SW 1271 (cell line): ENCODE measurements at places on chromosomes 5 and 9.

- peak; percentile 73 for DNase-seq
Measured at GRCh38 chr5:150789943-150790611, 11.5 kb downstream of the SMIM3 start.

- DNase-seq, result no peak
Measured at GRCh38 chr5:57777174-57777581, 294.6 kb upstream of the ACTBL2 start.

DNA sequence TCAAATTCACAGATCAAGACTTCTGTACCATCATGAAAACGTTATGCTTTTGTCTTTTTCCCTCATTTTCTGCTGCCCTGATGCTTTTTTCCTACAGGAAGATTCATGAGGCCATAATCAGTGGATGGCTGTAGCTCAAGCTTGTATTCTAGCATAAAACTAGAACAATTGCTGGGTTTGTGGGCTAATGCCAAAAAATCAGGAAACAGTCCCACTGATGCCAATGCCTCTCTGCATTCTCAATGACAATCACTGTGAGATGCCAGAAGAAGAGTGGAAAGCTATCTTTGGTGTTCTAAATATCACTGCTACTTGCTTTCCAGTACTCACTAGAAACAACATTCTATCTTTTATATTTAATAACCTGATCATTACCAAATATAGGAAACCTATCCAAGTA, 33.3 kb upstream of the FAM170A start:
- no peak for DNase-seq

- DNase-seq, result no peak
Measured at GRCh38 chr5:160197341-160198144, 31.8 kb upstream of the FABP6 start.

DNA sequence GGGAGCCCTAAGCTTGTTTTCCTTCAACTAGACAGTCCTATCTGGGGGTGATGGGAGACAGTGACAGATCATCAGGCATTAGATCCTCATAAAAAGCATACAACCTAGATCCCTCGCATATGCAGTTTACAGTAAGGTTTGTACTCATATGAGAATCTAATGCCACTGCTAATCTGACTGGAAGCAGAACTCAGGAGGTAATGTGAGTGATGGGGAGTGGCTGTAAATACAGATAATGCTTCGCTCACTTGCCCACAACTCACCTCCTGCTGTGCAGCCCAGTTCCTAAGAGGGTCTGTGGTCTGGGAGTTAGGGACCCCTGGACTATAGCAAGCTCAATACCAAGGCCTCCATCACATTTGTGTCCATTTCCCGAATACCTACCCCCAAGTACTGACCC, 260.5 kb downstream of the CDK5RAP2 start:
- DNase-seq, result no peak

GRCh38 chr5:93247105-93247504, 333.9 kb downstream of the NR2F1-AS1 start:
- no peak for DNase-seq

GRCh38 chr9:136265561-136266355, 20.1 kb upstream of the QSOX2 start:
- no peak for DNase-seq

- DNase-seq, result no peak
Measured at GRCh38 chr9:3398232-3398648, 127.6 kb downstream of the RFX3 start.

GRCh38 chr9:7834531-7834930, 35.0 kb upstream of the DMAC1 start:
- DNase-seq, result no peak

DNA sequence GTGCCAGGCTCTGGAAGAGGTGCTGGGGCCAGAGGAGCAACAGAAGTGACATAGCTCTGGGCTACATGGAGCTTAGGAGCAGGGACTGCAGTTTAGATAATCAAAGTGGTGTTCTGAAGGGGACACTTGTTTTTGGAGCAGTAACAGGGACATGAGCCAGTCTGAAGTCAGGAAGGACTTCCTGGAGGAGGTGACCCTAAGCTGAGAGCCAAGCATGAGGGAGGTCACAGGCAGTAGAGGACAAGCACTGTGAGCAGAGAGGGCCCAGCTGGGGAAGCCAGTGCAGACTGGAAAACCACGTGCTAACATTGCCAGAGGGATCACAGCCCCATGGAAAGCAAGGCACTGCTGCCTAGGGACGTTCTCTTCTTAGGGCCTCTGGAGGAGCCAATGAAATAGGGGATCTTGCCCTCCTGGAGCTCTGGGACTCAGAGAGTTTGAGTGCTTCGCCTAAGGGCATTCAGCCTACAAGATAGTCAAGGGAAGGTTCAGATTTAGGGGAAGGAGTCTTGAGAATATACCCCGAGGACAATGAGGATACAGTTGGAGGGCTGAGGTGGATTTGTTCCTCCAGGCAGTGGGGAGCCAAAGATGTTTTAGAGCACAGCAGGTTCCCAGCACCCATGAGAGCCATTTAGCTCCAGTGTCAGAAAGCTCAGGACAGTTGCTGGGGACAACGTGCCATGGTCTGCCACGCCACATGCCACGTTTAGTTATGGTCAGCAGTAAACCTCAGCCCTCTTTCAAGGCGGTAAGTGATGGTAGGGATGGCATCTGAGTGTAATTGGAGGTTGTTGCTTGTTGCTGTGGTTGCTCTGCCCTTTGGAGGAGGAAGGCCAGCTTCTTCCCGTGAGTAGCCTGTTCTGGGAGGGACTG, 40.5 kb upstream of the SH3PXD2B start:
- DNase-seq, result no peak

DNA sequence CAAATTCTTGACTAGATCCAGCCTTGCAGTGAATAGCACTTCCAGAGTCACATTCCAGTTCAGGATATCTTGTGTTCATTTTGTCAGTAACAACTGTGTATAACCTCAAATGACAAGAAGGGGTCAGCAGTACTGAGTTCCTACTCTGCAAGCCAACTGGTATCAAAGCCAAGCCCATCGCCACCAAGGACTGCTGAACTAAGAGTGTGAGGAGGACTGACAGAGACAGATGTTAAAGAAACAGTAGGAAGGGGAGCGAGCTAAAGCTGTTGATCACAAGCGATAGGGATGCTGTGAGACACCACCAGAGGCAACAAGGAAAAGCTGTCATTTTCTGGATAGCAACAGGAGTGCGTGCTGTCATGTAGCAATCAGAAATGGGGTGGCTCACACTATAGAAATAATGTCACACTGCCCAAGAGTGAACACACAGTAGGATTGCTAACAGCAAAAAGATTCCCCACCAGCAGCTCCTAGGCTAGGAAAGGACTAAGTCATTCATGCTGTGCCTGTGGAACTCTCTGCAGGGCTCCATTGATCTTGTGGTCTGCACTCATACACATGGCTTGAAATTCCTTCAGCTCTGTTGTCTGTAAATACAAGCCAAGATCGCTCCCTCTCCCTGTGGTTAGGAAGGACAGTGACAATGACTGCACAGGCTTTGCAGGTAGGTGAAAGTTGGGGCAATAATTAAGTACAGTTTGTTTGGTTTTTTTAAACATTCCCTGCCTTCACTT, 658.6 kb downstream of the NR2F1-AS1 start:
- DNase-seq, result no peak

- no peak for DNase-seq
Measured at GRCh38 chr9:122059955-122060324, 33.2 kb downstream of the TTLL11 start.

DNA sequence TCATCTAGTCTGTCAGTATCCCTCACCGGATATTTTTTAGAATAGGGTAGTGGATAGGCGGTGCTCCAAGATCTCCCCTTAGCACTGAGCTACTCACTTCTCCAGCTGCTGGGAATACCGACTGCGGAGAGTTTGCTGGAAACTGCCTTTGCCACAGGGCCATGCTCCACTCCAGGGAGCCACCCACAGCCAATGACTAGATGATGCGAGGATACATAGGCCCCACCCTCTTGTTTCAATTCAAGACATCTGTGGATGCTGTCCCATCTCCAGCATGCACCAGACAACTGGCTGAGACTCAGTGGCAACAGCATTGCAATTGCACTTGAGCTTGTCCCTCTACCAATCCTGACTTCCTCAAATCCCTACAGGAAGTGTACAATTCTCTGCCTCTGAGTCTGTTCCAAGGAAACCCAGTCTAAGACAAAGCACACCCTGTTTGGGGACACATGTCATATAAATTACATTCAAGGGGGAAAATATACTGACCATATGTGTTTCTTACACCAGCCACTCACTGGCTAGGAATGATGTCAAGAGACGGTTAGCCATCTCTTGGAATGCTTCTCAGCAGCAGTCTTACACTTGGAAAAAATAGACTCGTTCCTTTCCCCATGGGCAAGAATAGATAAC, 312.6 kb upstream of the KIF2A start:
- DNase-seq, result no peak

GRCh38 chr9:84969736-84970135, 300.2 kb downstream of the NTRK2 start:
- DNase-seq, result no peak

- DNase-seq, result no peak
Measured at GRCh38 chr5:79047199-79047598, 22.3 kb downstream of the DMGDH start.
